Central memory CD8-positive, alpha-beta T cell (primary cell): ENCODE measurements at places on chromosomes 12 and 14.

GRCh38 chr14:92427096-92427495, 86.5 kb upstream of the RIN3 start:
- no peaks in the 10 kb centered on the region for H3K27me3 ChIP-seq
- peaks cover 2% of the 10 kb centered on the region for H3K36me3 ChIP-seq
- peaks cover 7% of the 10 kb centered on the region for H3K4me1 ChIP-seq
- H3K4me3 ChIP-seq = no peak overlapping the region

DNA sequence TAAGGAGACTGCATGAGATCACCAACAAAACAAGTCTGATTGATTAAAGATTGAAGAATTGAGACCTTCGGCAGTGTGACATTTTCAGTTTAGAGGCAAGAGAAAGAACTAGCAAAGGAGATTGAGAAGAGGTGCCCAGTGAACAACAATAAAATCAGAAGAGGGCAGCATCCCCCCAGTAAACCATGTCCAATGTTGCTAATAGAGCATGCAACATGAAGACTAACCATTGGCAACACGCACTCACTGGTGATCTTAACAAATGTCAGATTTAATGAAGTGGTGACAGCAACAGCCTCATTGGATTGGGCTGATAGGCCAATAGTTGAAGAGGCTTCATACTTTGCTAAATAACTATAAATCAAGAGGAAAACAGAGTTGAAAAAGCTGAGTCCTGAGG, 20.7 kb upstream of the TAS2R14 start:
- no peaks in the 10 kb centered on the region for H3K27me3 ChIP-seq
- no peak for DNase-seq
- peaks cover 4% of the 10 kb centered on the region for H3K36me3 ChIP-seq
- H3K4me1 ChIP-seq = peaks cover 41% of the 10 kb centered on the region

DNA sequence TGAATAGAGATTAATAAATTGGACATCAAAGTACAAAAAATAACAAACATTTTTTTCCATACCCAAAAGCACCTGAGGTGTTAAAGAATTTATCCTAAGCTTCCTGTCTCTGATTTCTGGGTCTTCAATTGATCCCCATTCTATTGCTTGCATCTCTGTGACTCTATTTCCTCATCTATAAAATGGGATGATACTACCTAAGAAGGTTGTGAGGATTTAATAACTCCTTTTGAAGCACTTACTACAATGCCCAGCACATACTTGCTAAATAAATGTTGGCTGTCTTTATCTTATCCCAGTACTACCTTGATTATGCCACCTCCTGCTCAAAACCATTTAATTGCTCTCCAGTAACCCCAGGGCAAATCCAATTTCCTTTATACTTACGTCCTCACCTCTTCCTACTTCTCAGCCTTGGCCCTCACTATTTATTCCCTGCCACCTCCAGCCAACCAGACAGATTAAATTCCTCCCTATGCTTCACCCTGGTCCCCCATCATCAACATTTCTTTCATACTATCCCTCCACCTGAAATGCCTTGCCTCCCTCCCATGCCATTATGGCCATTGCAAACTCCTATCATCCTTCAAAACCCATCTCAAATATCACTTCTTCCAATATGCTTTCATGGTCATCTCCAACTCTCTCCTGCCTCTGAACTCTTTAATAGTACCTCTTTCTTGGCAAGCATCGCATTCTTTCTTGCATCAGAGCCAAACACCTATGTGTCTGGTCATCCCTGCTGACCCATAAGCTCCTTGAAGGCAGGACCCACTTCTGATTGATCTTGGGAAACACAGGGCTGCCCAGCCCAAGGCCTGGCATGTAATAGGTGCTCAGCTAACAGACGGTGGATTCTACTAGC, 7.9 kb upstream of the ASIC1 start:
- H3K27ac ChIP-seq = no peak overlapping the region
- DNase-seq = no peak
- peaks cover 41% of the 10 kb centered on the region for H3K27me3 ChIP-seq
- no peaks in the 10 kb centered on the region for H3K4me1 ChIP-seq

DNA sequence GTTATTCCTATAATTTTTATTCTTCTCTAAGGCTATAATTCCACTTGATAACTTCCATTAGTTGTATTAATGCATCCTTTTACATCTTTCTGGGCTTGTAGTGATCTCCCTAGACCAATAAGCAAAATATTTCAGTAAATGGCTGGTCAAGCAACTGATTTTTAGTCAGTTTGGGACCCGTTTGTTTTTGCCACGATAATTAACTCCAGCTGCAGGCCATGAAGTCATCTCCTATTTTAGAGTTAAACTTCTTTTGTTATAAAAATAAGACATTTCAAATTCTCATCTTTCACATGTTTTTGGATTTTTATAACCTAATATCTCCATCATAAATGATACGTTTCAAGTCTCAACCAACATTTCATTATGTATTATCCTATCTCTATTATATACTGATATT, 49.4 kb downstream of the MAGOHB start:
- H3K27me3 ChIP-seq = no peaks in the 10 kb centered on the region
- no peak overlapping the region for H3K4me3 ChIP-seq
- H3K4me1 ChIP-seq = peaks cover 40% of the 10 kb centered on the region
- H3K36me3 ChIP-seq = peaks cover 3% of the 10 kb centered on the region
- H3K27ac ChIP-seq = no peak overlapping the region

GRCh38 chr14:33796356-33796755, 154.5 kb downstream of the EGLN3 start:
- peaks cover 12% of the 10 kb centered on the region for H3K4me1 ChIP-seq
- H3K36me3 ChIP-seq = no peaks in the 10 kb centered on the region
- no peak overlapping the region for H3K27ac ChIP-seq
- DNase-seq = no peak
- H3K4me3 ChIP-seq = no peak overlapping the region

- no peaks in the 10 kb centered on the region for H3K4me1 ChIP-seq
- H3K4me3 ChIP-seq = no peak overlapping the region
- DNase-seq = no peak
- H3K36me3 ChIP-seq = peaks cover 2% of the 10 kb centered on the region
Measured at GRCh38 chr12:72498354-72498753, 226.2 kb downstream of the TRHDE start.

DNA sequence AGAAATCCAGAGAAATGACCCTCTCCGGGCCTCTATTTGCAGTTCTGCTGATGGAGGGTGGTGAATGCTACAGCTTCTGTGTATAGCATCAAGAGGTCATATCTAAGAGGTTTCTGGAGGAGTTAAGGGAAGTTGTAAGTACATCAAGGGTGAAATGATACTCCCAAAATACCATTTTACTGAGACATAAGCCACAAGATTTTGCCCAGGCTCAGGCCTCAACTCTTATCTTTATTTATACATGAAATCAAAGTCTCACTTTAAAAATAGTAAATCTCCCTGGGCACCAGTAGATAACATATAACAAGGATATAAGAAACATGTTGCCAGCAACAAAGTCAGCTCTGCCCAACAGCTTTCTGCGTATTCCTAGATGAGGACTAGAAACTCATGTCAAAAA, 40.4 kb downstream of the NIN start:
- H3K27ac ChIP-seq = peak overlapping the region; percentile 89
- DNase-seq = no peak
- H3K4me1 ChIP-seq = peaks cover 90% of the 10 kb centered on the region
- peaks cover 22% of the 10 kb centered on the region for H3K36me3 ChIP-seq
- no peaks in the 10 kb centered on the region for H3K27me3 ChIP-seq
- H3K4me3 ChIP-seq = peak overlapping the region; percentile 70

- H3K27me3 ChIP-seq = no peaks in the 10 kb centered on the region
- H3K27ac ChIP-seq = peak overlapping the region; percentile 95
- peaks cover 68% of the 10 kb centered on the region for H3K36me3 ChIP-seq
- H3K4me3 ChIP-seq = peak overlapping the region; percentile 92
- peaks cover 33% of the 10 kb centered on the region for H3K4me1 ChIP-seq
- DNase-seq = peak; percentile 89
Measured at GRCh38 chr14:105489542-105490266, 1.3 kb upstream of the TEDC1 start.

GRCh38 chr12:116303929-116304328, 26.4 kb upstream of the MED13L start:
- H3K27me3 ChIP-seq = no peaks in the 10 kb centered on the region
- H3K36me3 ChIP-seq = no peaks in the 10 kb centered on the region
- H3K4me3 ChIP-seq = no peak overlapping the region
- no peak for DNase-seq

- peaks cover 15% of the 10 kb centered on the region for H3K4me1 ChIP-seq
- DNase-seq = peak; percentile 68
- H3K27me3 ChIP-seq = no peaks in the 10 kb centered on the region
Measured at GRCh38 chr12:54216797-54217661, 28.2 kb upstream of the SMUG1 start.

- H3K4me1 ChIP-seq = no peaks in the 10 kb centered on the region
- H3K27me3 ChIP-seq = no peaks in the 10 kb centered on the region
- DNase-seq = no peak
- H3K27ac ChIP-seq = no peak overlapping the region
Measured at GRCh38 chr14:29788093-29788492, 139.6 kb downstream of the PRKD1 start.

GRCh38 chr12:30515351-30515750, 180.3 kb downstream of the IPO8 start:
- H3K36me3 ChIP-seq = no peaks in the 10 kb centered on the region
- no peaks in the 10 kb centered on the region for H3K27me3 ChIP-seq
- H3K4me1 ChIP-seq = no peaks in the 10 kb centered on the region
- H3K27ac ChIP-seq = no peak overlapping the region
- DNase-seq = no peak

DNA sequence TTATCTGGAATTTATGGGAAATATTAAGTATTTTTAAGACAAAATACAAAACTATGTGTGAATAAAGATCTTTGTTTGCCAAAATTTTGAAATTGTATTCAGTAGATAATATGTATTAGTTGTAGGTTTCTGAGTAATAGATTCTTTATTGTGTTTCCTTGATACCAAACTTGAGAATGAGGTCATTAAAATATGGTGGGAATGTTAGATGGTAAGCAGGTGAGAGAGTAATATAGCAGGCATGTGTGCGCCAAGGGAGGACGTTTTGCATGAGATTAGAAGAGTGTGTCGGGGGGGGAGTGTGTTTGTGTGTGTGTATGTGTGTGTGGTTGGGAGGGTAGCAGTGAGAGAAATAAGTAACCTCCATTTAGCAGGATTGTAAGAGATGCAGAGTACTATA, 376.5 kb downstream of the NPAS3 start:
- DNase-seq = no peak
- no peaks in the 10 kb centered on the region for H3K27me3 ChIP-seq
- no peak overlapping the region for H3K4me3 ChIP-seq

GRCh38 chr12:102509123-102509626, 28.8 kb upstream of the IGF1 start:
- no peak overlapping the region for H3K27ac ChIP-seq
- H3K4me1 ChIP-seq = no peaks in the 10 kb centered on the region
- no peak overlapping the region for H3K4me3 ChIP-seq
- no peak for DNase-seq

DNA sequence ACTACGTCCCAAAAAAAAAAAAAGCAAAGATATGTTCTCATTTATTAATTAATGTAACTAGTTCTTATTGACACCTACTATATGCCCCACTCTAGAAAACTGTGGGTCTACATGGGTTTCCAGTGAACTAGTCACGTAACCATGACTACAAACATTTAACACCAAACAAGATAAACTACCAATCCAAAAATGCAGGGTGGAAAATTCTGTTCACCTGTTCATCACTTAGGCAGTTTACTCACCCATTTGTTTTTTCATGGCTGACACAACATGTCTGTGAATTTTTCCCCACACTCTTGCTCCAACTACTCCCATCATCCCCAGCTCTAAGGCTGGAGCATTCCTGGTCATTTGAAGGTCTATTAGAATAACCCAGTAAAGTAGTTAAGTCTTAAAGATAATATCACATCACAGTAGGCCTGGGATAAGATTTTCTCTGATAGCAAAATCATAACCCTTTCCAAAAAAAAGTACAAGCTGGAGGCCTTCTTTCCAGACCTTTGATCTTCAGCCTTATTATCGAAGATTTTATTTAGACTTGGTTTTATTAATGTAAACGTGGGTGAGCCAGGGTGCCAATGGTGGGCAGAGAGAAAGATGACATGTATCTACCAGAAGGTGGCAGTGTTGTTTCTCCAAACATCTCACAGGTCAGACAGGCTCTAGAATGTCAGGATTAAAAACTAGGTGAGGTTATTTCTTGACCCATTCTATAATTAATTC, 61.6 kb upstream of the DAAM1 start:
- H3K4me3 ChIP-seq = no peak overlapping the region
- no peaks in the 10 kb centered on the region for H3K4me1 ChIP-seq
- peaks cover 52% of the 10 kb centered on the region for H3K27me3 ChIP-seq
- no peaks in the 10 kb centered on the region for H3K36me3 ChIP-seq
- DNase-seq = no peak

GRCh38 chr14:71430678-71431376, 501.4 kb upstream of the RGS6 start:
- peaks cover 7% of the 10 kb centered on the region for H3K36me3 ChIP-seq
- no peak overlapping the region for H3K27ac ChIP-seq
- DNase-seq = no peak
- no peak overlapping the region for H3K4me3 ChIP-seq
- H3K27me3 ChIP-seq = no peaks in the 10 kb centered on the region
- peaks cover 31% of the 10 kb centered on the region for H3K4me1 ChIP-seq

- H3K36me3 ChIP-seq = peaks cover 19% of the 10 kb centered on the region
- H3K4me3 ChIP-seq = peak overlapping the region; percentile 85
- H3K27ac ChIP-seq = peak overlapping the region; percentile 92
Measured at GRCh38 chr12:49264466-49264872, 413 bp upstream of the TUBA1C start.

DNA sequence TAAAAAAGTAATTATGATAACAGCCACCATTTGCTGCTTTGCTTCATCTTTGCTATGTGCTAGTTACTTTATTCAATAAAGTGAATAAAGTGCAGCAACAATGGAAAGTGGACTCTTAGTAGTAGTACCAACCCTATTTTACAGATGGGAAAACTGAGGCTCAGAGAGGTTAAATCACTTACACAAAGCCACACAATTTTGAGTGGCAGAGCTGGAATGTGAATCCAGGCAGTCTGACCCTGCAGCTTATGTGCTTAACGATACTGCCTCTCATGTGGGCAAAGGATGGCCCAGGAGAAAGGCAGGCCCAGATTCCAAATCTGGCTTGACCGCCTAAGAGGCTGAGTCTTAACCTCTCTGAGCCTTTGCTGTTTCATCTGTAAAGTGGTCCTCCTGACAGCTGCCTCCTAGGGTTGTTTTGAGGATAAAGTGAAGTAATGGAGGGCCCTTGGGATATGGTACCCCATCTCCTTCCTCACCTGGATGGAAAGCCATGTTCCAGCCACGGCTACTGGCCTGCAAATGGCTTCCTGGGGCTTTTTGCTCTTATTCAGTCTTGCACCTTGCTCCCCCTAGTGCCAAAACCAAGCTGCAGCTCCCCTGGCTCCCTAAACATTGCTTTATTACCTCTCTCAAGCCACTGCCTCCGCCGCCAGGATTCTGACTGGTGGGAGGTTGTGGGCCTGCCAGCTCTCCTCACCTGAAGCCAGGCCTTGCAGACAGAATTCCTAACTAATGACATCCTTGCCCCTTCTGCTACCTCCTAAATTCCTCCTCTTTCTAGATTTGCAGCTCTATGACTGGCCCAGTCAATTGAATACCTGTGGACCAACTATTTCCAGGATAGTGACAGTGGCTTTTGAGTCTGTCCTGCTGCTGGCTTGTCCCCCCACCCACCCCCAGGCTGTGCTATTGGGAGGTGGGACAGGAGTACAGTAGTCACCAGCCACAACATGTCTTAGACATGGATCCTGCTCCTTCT, 283.3 kb upstream of the PWP1 start:
- no peak overlapping the region for H3K27ac ChIP-seq
- no peaks in the 10 kb centered on the region for H3K36me3 ChIP-seq
- peak; percentile 19 for DNase-seq
- H3K4me1 ChIP-seq = peaks cover 6% of the 10 kb centered on the region
- no peak overlapping the region for H3K4me3 ChIP-seq
